Activated T-cell treated with anti-CD3 and anti-CD28 coated beads, Interleukin-2, amount 50 U/mL, for 24 hours (primary cell): ENCODE measurements at places on chromosomes 16 and 17.

GRCh38 chr16:57544124-57544653, 1.7 kb downstream of the ADGRG5 start:
- DNase-seq: no peak

DNA sequence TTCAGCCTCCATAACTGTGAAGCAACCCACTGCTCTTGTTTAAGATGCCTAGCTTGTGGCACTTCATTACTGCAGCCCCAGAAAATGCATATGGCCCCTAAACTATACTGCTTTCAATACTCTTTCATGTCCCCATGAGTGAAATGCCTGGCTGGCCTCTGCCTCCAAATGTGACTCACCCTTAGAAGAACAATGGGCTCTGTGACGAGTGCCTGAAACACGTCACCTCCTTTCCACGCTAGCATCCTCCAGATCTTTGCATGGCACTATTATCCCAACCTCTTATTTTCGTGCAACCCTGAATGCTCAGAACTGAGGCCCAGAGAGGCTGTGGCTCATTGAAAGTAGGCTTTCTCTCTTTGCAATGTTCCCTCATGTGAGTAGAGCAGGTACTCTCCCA, 233.1 kb downstream of the CBLN1 start:
- DNase-seq: no peak

DNA sequence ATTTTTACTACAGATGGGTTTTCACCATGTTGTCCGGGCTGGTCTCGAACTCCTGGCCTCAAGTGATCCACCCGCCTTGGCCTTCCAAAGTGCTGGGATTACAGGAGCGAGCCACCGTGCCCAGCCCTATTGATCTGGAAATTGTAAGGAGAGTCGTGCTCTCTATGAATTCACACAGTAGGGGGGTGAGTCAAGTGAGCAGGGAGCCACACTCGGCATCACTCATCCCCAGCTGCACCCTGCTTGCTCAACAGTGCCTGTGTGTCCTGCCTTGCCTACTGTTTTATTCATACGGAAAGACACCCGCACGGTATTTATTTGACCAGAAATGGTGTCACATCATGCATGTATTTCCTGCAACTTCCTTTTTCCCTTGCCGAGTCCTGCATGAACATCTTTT, 157.2 kb upstream of the FOXF1 start:
- no peak for DNase-seq

GRCh38 chr17:38727736-38728135, 2.4 kb upstream of the CISD3 start:
- DNase-seq: peak; percentile 81

GRCh38 chr16:57388359-57389086, 16.0 kb upstream of the CCL17 start:
- no peak for DNase-seq

GRCh38 chr16:1474082-1474795, 589 bp downstream of the CLCN7 start:
- no peak for DNase-seq
